CD4-positive, alpha-beta T cell (primary cell): ENCODE measurements at places on chromosomes 6 and 20. TPM values are rescaled to one million over a fixed set of nuclear protein-coding genes. Genes with fewer than 3 reads are reported as not detected.

The CNKSR3 gene
- total RNA-seq, result not detected

- no peaks in the 10 kb centered on the region for H3K36me3 ChIP-seq
- H3K27ac ChIP-seq, result no peak overlapping the region
- no peaks in the 10 kb centered on the region for H3K4me1 ChIP-seq
- no peak overlapping the region for H3K4me3 ChIP-seq
Observed at GRCh38 chr20:22472447-22473100, 111.8 kb downstream of the FOXA2 start.

GRCh38 chr6:87905101-87905641 lies 142.5 kb upstream of the SPACA1 start:
- H3K4me3 ChIP-seq, result no peak overlapping the region
- H3K36me3 ChIP-seq, result no peaks in the 10 kb centered on the region
- H3K4me1 ChIP-seq, result peaks cover 6% of the 10 kb centered on the region
- H3K27ac ChIP-seq, result no peak overlapping the region

The XKR7 gene
- not detected for total RNA-seq

The RAD21L1 gene
- total RNA-seq, result 0.58 TPM
